ENCODE measurements at places on chromosomes 7 and 10.

DNA sequence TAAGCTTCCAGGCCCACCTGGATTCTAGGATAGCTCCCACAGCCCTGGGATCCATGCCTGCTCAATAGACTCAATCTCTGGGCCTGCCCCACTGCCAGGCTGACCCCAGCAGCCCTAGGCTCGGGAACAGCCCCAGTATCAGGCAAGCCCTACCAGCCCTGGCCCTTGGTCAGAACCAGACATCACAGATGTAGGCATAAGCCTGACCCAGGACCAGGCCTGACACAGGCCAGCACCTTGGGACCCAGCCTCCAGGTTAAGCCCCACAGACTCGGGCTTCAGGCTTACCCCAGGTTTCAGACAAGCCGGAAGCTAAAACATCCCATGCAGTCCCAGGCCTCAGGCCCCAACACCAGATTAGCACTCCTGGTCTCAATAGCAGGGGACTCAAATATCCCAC, 276.2 kb upstream of the LRRTM3 start:
- DNase-seq = no peak

DNA sequence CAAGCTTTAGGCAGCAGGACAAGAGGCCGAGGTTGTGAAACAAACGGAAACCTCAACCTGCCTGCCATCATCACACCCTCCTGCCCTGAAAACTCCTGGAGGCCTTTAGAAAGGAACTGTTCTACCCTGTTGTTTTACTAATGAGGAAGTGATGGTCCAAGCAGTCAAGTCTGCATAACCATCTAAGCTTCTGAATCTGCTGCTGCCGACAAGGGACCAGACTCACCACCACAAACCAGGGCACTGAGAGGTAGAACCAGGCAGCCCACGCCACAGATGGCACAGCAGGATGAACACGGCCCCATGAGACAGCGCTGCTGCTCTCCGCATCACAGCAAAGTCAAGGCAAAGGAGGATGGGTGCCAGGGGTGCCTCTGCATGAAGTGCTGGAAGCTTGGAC, 209.4 kb downstream of the CELF2 start:
- no peak for DNase-seq

DNA sequence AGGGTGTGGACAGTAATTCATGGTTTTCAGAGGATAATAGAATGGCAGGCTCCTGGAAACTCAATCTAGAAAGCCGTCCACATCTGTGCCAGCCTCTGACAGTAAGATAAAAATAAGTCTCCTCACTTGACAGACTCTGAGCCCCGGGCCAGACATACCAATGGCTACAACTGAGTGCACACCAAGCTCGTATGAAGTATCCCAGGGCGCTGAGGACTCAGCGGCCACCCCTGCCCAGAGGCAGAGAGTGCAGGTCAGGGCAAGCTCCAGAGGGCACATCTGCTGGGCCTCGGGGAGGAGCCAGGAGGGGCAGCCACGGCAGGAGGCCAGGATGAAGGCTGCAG, 262.8 kb upstream of the TCERG1L start:
- DNase-seq = no peak

- no peak for DNase-seq
These were observed 11.3 kb upstream of the DRGX start for GRCh38 chr10:49407151-49407550.

DNA sequence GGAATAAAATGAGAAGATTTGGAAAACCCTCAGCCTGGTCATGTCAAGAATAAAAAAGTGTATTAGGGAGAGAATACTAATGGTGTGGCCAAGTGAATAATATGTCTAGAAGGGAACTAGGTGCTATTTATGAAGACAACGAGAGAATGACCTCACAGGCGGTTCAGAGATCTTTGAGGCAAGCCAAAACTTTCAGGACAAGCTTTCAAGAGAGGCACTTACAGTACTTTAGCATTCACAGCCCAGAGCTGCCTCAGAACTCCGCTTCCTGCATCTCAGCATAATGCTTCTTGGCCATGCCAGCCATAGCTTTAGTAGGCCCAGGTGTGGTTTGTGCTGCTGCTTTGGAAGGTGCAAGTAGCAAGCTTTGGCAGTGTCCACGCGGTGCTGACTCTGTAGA, 37.2 kb upstream of the CCDC7 start:
- DNase-seq = no peak
